ENCODE measurements at places on chromosomes 13 and 19.

DNA sequence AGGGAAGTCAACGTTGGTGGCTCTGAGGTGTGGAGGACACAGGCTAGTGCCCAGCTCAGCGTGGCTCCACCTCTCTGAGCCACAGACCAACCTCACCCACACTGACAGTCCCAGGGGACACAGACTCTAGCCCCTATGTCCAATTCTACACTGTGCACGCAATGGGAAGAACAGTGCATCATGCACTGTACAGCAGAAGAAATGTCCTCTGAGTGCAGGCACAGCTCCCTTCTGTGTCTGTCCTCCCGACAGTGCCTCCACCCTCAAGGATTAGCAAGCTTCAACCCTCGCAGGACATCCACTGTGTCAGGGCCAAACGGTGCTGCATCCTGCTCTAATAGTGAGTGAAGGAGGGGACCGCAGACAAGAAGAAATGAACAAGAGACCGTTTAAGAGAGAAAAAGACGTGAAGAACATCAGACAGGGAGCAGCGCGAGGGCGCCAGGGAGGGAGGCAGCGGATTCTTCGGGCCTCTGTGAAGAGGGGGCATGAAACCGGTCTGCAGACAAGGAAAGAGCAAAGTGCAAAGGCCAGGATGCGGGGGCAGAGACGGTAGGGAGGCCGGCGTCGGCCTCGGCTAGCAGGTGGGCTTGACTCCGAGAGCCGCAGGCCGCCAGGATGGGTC, 681 bp downstream of the ZNF837 start:
- DNase-seq: no peak

GRCh38 chr13:80572308-80572922, 231.5 kb upstream of the SPRY2 start:
- DNase-seq: no peak

DNA sequence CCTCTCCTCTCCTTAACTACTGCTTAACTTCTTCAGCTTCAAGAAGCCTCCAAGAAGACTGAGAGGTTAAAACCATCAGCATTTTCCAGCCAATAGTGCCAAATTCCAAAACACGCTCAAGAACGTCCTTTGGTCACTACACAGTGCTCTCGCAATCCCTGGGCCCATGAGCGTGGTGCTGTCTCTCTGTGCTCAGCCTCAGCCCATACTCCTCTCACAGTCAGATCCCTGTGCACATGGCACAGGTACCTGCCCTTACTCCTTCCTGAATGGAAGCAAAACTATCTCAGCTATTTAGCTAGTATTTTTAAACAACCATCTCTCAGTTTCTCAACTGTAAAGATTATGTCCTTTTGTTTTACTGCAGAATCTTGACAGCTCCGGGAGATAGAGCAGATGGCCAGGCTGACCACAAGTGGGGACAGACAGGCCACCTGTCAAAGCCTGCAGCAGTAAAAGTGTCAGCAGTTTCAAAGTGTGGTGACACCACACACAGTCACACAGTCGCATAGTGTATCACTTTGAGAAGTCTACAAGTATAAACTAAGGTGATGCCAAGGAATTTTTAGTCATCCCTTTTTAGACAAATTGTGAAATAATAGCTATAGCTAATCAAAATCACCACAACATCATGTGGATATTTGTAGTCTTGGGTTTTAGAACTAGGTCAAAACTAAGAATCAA, 35.7 kb downstream of the DZIP1 start:
- no peak for DNase-seq

DNA sequence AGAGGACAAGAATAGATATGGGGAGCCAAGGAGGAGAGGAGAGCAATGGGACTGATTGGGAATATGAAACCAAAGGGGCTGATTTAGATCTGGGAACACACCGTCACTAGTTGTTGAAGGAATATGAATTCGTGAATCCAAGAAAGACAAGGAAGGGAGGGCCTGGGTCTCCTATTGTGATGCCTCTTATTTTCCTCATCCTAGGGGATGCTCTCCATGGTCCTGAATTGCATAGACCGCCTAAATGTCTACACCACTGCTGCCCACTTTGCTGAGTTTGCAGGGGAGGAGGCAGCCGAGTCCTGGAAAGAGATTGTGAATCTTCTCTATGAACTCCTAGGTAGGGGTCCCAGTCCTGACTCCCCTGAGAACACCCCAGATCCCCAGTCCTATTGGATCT, 21.5 kb downstream of the RYR1 start:
- DNase-seq: no peak

DNA sequence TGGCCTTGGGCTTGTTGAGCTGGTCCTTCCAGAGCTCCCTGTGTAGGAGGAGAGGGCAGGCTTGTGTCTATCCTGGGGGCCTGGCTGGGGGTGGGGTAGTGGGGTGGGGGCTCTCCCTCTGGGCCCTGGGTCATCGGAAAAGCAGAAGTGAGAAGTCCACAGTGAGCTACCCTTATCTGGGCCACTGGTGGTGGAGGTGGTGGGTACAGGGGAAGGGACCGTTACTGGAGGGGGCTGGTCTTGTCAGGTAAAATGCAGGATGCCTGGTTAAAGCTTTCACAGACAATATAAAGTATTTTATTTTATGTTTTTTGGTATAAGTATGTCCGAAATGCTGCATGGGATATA, 342 bp upstream of the SIGLEC10 start:
- no peak for DNase-seq

DNA sequence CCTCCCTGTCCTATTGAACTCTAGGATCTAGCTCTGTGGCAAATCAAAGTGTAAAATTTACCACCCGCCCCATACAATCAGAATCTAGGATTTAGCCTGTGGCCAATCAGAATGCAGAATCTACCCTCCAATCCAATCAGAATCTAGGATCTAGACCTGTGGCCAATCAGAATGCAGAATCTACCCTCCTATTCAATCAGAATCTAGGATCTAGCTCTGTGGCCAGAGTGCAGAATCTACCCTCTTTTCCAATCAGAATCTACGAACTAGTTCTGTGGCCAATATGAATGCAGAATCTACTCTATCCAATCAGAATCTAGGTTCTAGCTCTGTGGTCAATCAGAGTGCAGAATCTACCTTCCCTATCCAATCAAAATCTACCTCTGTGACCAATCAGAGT, 25.8 kb downstream of the PRKD2 start:
- DNase-seq: no peak

- no peak for DNase-seq
Measured at GRCh38 chr19:5934774-5935472, 20.9 kb downstream of the CAPS start.

DNA sequence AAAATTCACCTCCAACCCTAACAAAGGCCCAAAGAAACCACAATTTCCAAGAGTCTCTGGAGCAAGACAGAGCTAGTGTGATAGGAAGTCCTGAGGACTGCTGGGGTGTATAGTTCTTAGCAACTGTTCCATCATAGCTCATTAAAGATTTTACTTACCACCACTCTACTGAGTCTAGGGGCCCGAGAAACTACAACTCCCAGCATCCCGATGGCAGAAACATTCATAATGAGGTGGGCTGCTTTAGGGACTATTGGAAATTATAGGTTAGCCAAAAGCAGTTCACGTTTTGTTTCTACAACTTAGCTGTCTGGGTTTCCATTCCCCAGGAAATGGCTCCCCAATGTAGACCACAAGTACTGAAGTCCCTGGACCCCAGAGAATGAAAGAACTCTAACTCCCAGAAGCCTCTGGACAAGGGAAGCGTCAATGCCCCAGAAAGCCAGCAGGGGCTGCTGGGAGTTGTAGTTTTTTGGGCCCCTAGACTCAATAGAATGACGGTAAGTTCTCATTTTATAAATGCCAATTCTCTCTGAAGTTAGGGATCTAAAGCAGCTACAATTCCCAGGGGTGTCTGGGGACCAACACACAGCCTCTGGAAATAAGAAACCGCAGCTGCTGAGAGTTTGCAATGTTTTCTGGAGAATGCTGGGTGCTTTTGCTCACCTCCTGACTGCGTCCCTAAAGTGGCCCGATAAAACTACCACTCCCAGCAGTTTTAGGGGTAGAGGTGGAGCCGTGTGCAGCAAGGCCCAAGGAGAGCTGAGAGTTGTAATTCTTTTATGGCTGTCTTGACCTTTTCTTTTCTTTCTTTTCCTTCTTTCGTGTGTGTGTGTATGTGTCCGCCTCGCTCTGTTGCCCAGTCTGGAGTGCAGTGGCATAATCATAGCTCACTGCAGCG, 11.1 kb downstream of the FTL start:
- peak; percentile 45 for DNase-seq

- DNase-seq: no peak
Measured at GRCh38 chr13:75222031-75222430, 259.9 kb downstream of the TBC1D4 start.

DNA sequence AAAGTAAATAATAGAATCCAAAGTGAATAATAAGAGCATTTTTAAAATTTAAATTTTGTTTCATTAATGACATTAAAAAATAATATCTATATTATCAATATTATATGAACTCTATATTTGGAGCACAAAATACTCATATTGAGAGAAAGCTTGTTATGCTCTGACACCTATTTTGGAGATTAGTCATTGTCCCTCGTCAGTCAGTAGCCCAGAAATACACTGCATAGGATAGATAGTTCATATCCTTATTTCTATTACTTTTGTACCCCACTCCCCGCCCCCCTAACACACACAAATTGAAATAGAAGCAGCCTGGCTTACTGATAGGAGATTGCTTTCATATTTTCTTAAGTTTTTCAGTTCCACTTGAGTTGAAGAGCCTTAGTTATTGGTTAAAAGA, 652.8 kb downstream of the PCDH9 start:
- DNase-seq: no peak

DNA sequence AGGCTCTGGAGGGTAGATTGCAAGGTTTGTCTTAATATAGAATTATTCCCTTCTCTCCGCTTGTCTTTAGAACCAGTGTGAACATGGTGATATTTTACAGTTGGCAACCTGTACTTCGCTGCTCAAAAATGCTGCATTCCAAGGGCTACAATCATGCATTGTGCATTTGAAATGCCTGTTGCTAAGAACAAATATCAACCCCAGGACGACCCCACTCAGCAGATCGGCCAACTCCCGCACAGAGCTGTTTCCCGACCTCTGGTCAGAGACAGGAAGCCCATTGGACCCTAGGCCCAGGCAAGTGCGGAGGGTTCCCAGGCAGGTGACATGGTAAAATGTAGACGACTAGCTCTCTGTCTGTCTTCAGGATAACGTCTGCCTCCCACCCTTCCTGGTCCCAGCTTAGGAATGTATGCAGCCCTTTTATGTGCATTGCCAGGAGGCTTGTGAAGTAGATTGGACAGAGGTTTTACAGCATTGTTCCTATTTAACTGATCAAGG, 263.5 kb downstream of the FOXO1 start:
- DNase-seq: no peak

GRCh38 chr13:111515635-111516034, 195.2 kb downstream of the TEX29 start:
- no peak for DNase-seq

DNA sequence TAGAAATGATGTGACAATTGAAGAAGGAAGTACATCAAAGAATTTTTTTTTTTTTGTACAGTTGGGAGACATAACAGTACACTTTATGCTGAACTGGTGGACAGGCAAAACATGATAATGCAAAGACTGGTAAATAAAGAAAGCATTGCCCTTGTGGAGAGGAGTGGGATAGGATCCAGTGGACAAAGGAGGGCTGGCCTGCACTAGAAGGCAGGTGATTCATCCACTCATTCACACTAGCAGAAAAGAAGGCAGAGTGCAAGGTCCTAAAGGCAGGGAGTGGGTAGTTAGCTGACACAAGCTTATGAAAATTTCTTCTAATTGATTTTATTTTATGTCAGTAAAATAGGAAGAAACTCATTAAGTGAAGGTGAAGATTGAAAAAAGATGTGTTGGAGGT, 17.6 kb upstream of the NALCN start:
- DNase-seq: no peak

DNA sequence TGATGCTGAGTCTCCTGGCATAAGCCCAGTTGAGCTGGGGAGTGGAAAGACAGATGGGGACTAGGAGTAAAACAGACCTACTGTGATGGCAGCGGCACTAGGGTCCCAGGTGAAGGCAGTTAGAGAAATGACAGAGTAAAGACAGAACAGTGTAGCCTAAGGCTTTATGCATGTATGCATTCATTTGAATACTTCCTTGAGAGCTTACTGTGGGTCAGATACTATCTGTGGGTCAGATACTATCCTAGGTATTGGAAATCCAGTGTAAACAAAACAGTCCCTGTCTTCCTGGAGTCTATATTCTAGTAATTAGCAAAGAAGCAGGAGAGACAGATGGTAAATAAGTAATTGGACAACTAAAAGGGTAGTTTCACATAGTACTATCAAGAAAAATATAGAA, 73.7 kb upstream of the LRCH1 start:
- DNase-seq: no peak

DNA sequence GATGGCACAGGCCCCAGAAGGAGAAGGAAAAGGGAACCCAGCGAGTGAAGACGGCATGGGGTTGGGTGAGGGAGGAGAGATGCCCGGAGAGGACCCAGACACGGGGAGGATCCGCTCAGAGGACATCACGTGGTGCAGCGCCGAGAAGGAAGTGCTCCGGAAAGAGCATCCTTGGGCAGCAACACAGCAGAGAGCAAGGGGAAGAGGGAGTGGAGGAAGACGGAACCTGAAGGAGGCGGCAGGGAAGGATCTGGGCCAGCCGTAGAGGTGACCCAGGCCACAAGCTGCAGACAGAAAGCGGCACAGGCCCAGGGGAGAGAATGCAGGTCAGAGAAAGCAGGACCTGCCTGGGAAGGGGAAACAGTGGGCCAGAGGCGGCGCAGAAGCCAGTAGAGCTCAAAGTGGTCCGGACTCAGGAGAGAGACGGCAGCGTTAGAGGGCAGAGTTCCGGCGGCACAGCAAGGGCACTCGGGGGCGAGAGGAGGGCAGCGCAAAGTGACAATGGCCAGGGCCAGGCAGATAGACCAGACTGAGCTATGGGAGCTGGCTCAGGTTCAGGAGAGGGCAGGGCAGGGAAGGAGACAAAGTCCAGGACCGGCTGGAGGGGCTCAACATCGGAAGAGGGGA, 1.1 kb downstream of the PPP1R12C start:
- DNase-seq: peak; percentile 32

- no peak for DNase-seq
Measured at GRCh38 chr19:7987114-7987768, 18.2 kb downstream of the ELAVL1 start.

DNA sequence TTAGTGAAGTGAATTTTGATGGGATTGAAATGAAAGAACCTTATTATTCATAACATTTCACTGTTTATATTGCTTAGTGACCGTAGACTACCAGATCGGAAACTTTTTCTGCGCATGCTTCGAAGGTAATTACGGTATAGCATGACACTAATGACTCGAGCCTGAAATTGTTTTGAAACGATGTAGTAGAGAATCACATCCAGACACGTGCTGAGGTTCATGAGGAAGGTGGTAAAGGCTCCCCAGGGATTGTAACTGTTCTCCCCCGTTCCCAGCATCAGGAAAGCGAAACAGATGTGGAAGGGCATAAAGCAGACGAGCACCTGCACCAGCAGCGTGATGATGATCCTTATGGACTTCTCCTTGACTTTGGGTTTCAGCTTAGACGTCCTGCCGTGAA, 3.3 kb downstream of the GPR18 start:
- DNase-seq: no peak

- DNase-seq: no peak
Measured at GRCh38 chr13:109715902-109716301, 70.5 kb downstream of the IRS2 start.

GRCh38 chr13:30339738-30340330, 32.5 kb upstream of the KATNAL1 start:
- no peak for DNase-seq

Measured in CD4-positive, alpha-beta memory T cell (primary cell).